Fibroblast of the conjunctiva (primary cell): ENCODE measurements at places on chromosomes 3 and 15.

DNA sequence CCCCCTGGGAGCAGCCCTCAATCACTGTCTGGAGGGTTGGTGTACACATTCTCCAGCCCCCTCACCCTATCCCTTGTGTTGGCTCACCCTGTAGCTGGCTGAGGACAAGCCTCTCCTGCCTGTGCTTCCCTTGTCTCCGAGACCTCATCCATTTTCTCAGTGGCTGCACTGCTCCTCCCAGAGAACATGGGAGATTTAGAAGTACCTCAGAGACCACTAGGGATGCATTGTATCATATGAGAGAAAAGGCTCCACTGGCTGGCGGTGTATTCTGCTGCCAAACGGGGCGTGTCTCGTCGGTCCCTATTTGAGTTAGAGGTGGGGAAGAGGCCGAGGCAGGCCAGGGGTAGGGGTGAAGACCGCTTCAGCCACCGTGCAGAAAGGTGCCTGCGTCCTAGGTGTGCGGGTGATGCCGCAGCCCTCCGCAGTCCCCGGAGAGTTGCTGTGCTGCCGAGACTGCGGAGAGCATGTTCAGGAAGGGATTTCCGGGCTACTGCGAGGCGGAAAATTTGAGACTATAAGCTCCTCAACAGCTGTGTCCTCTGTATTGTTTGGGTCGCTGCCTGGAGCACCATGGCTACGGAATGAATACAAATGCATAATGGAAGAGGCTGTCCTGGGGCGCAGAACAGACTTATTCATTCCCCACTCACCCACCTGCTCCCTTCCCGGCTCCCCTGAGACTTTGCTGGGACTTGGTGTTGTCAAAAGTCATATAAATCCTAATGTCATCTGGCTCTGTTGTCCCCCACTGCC lies 43.8 kb downstream of the SPSB4 start:
- DNase-seq, result peak; percentile 50

GRCh38 chr15:85314633-85315032 lies 65.8 kb upstream of the AKAP13 start:
- DNase-seq, result no peak

GRCh38 chr15:57248074-57248473 lies 128.2 kb upstream of the CGNL1 start:
- no peak for DNase-seq

DNA sequence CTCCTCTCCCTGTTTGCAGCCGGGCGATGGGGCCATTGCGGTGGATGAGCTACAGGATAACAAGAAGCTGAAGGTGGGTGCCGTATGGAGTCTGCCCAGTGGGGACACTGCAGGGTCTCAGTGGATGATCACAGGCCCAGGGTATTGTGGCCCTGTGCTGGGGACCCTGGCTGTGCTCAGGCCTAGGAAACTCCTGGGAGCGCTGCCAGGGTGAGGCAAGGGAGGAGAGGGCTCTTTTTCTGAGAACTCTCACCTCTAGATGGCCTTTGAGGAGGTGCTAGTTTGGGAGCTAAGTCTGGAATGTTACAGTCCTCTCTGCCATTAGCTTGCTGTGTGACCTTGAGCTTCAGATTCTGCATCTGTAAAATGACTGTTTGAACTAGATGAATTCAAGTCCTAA lies 16.4 kb downstream of the SLC24A1 start:
- DNase-seq, result no peak

GRCh38 chr3:124784686-124785382 lies 54.6 kb downstream of the UMPS start:
- DNase-seq, result no peak

DNA sequence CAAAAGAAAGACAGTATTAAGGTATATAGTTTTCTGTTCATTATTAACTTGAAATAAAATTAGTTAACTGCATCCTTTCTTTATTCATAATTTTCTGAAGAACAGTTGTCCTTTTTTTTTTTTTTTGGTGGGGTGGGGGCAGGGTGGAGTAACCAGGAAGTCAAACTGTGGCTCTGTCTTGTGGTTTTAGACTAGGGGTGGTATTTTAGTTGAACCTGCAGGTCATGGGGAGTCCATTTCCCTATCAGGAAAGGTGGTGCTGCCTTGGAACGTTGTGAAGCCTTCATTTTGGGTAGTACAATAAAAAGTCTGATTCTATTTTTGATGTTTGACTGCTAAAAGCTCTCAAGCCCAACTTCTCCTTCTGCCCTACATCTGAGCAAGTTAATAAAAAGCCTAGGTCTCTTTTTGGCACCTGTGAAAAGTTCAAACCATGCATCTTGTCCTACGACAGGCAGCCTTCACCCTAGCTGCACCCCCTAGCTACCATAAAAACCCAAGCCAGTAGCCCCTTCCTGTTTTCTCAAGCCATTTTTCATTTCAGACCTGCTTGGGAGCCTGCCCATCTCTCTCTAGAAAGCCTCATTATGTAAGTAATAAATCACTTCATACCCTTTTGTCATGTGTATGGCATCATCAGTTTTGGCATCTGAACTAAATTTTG lies 31.2 kb upstream of the RIOX2 start:
- DNase-seq, result no peak

DNA sequence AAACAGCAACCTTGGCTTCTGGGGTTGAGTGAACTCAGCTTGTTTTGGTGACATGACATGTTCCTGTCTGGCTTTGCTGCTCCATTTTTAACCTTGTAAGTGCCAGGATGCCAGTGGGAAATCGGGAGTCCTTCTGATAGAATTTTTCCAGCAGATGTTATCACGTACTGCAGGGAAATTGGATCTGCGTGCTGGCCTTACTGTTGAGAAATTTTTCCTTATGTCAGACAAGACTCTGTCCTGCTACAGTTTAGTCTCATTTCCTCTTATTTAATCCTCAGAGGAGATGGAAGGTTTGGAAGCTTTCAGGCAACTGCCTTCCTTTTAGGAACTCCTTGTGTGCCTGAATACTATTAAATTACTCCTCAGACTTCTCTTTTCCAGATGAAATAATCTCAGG lies 80.6 kb downstream of the PGPEP1L start:
- no peak for DNase-seq

DNA sequence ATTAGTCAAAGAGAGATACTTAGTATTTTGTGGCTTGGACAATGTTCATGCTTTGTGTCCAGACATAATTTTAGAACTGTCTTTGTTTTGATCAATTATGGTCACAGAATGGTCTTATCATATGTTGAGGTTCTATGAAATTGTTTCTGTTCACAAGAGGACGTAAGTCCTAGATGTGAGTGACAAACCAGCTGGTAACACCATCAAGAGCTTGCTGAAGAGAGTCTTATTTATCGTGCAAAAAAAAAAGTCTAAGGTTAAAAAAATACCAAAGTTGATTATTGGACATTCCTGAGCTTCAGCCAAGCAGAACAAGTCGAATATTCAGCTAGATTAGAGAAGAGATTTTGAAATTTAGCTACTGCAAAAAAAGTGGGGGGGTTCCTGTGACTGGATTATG lies 495.9 kb upstream of the NAALADL2 start:
- no peak for DNase-seq

- peak; percentile 46 for DNase-seq
These were observed at the start of gene MCTP2 for GRCh38 chr15:94230883-94231722. Gene MCTP2 (plus strand): TSS chr15:94231561. CDS start chr15:94298266, 66,705 bp downstream.

- no peak for DNase-seq
These were observed 77.0 kb upstream of the GBE1 start for GRCh38 chr3:81838457-81838856.

- no peak for DNase-seq
These were observed 1.3 kb downstream of the CLEC3B start for GRCh38 chr3:45027441-45027840.

GRCh38 chr3:17175187-17175807 lies 290.5 kb downstream of the PLCL2 start:
- peak; percentile 86 for DNase-seq

- DNase-seq, result peak; percentile 13
These were observed 84.4 kb downstream of the SEMA5B start for GRCh38 chr3:122942937-122943827.

DNA sequence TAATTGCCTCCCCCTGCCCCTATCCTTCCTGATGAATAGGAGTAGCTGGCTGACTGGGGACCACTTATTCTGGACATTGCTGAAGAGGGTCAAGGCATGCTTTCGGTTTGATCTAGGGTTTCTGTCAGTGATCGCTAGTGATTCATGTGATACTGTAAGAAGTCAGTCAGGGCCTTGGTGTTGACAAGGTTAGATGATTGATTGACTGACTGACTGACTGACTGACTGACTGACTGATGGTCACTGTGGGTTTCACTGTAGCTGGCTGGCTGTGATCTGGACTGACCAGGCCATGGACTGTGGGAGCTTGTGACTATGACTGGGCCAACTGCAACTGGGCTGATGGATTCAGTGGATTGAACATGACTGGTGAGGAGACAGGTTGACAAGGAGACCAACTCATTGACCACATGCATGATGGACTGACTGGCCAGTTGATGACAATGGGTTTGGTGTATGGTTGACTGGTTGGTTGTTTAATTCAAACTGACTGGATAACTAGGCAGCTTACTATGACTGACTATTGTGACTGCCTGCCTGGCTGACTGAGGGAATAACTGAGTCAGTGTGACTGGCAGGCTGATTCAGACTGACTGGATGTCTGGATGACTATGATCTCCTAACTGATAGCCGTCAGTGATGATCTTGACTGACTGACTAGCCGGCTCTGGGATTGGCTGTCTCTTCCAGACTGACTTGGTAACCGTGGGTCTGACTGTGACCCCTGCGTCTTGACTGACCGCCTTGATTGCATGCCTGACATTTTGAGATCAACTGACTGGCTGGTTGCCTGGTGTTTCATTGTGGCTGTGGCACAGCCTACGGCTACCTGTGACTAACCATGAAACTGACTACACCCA lies 509.9 kb downstream of the SHQ1 start:
- no peak for DNase-seq

- DNase-seq, result no peak
These were observed 214.6 kb upstream of the UBE2E2 start for GRCh38 chr3:22988566-22988965.

GRCh38 chr3:170002879-170003278 lies 34.9 kb upstream of the GPR160 start:
- DNase-seq, result no peak
